ENCODE measurements at places on chromosomes 16 and 17. TPM values are rescaled to one million over a fixed set of nuclear protein-coding genes. Genes with fewer than 3 reads are reported as not detected.
A peak's percentile ranks its signal among the peaks of the same experiment; 100 is the strongest.

DNA sequence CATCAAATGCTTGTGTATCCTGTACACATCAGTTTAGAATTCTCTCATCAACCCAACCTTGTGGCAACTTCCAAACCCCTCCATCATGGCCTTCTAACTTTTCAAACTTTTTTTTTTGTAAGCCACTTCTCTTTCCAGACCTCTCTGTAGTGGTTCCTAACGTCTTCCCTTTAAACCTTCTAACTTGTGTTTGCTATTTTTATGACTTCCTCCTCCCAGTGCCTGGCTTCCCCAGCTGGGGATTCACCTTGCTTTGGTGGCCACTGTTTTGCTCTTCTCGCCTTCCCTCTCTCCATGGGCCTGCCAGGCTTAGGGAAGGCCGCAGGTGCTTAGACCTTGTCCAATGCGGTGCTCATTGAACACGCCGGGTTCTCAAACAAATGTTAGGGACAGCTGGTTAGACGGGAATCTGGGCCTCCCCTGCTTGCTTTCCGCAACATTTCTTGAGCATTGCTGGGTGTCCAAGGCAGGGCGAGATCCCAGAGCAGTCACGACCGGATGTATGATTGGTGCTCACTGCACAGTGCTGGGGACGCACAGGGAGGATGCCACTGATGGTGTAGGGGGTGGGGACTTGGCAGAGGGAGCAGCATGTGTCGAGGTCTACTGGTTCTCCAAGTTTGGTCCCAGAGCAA lies 1.1 kb upstream of the XYLT2 start:
- ATAC-seq: no peak

- ATAC-seq: no peak
Observed at GRCh38 chr16:66135421-66135831, 231.1 kb upstream of the CDH5 start.

DNA sequence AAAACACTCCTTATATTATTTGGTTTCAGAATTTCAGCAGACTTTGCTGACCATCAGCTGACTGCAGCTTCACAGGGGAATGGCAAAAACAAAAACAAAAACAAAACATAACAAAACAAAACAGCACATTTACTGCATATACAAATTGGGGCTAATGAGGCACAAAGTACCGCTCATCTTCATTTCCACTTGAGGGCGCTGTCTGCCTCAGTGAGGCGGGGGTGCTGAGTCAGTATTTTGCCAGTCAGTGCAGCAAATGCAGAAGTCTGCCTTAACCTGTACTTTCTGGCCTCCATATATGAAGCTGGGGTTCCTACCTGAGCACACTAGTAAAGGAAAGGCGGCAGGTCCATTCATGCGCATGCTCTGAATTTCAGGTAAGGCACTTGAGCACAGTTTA lies 13.5 kb upstream of the DYNLRB2 start:
- peak; percentile 72 for ATAC-seq

- no peak for ATAC-seq
Observed at GRCh38 chr17:2695243-2695960, 16.2 kb downstream of the CLUH start.

DNA sequence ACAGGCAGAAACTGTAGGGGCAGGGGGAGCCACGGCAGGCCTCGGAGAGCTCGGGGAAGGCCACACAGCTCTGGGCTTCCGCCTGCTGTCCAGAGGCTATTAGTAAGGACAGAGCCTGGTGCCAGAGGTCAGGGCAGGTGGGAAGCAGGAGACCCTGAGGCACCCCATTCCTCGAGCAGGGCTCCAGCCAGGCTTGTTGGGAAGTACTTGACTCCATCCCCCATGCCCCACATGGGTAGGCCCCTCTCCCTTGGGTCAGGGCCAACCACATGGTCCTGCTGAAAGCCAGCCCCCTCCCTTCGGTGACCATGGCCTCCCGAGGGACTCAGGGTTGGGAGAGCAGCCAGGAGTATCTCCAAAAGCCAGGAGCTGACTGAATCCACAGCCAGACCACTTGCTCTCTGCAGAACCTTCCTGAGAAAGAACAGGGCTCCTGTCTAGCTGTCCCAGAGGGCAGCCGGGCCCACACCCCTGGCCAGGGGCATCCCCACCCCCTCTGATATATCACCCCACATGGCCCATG lies 17.4 kb upstream of the MPRIP start:
- ATAC-seq: no peak

GRCh38 chr17:40905370-40905769 lies 20.3 kb upstream of the KRT20 start:
- ATAC-seq: no peak

DNA sequence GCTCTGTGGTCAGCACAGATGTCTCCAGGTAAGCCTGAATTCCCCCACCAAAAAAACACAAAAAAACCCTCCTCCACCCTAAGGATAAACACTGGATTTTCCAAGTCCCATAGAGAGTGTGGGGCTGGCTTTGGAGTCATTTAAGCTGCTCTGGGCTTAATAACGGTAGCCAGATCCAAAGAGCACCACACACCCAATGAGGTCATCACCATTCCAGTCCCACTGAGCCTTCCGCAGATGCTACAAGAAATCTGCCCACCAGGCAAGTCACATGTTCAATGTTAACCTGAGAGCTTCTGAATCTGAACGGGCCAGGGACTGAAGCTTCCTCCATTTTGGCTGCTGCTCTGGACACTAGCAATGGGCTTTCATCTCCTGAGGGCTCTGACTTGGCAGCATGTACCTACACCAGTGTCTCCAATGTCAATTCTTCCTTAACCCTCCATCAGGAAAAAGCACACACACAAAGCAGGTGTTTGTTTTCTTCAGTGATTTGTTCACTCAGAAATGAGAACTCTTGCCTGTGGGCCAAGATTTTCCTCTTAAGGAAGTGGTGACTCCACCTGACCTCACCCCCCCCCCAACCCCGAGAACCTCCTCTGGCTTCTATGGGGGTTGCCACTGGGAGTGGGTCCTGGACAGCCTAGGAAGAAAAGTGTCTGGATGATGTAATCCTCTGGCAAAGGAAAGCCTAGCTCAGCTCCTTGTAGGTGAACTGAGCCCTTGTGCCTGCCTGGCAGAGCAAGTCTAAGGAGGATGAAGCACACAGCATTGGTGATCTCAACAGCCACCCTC lies 220.1 kb downstream of the FOXL1 start:
- ATAC-seq: no peak

GRCh38 chr17:31789707-31790505 lies 69.1 kb downstream of the COPRS start:
- no peak for ATAC-seq

- ATAC-seq: peak; percentile 82
Observed at GRCh38 chr17:76868176-76868668, at the start of gene MGAT5B. Gene MGAT5B, plus strand, starts transcription at chr17:76868404. Its CDS starts 626 bp downstream, at chr17:76869030.

DNA sequence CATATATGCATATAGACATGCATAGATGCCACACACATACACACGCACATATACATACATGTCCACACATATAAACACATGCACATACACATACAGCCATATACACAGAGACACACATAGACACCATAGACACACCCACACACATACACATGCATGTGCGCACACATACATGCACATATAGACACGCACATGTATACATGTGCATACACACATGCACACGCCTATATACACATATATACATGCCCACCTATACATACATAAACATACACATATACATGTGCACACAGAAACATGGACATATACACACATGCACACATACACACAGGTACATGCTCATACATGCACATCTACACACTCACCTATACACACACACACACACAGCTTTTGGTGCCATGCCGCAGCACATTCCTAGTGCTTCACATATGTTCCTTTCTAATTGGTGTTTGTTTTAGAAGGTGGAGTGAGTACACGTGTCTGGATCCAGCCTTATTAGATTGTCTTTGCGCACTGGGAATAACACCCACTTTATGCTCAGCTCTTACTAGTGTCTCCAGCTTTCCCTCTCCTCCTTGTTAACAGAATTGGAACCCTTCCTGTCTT lies 198.0 kb downstream of the RPTOR start:
- no peak for ATAC-seq

- no peak for ATAC-seq
Observed at GRCh38 chr17:32527146-32527545, 40.4 kb downstream of the CDK5R1 start.

DNA sequence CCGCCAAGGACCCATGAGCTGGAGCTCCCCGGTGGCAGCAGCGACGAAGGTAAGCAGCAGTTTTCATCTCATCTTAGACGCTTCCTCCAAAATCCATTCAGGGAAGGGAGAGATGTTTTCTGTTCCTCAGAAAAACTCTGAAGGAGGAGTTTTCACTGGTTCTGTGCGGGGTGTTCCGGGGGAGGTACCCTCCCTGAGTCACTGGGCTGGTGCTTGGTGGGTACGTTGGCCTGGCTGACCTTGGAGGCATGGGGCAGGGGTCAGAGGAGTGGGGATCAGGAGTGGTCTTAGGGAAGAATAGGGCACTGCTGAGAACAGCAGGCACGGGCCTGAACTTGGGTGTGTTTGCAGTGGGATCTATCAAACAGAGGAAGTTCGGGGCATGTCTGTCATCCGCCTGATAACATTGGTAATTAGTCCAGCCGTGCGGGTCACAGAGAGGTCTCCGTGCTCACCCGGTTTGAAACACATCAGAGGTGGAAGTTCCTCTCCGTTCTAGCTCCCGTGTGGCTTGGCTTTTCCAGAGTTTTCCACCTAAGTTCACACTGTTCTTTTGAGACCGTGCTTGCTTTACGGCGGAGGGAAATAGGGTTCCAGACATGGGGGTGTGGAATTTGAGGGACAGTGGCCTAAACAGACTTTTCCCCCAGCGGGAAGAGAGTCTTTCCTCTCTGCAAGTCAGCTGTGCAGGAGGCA lies 59.6 kb upstream of the CIBAR2 start:
- peak; percentile 24 for ATAC-seq

DNA sequence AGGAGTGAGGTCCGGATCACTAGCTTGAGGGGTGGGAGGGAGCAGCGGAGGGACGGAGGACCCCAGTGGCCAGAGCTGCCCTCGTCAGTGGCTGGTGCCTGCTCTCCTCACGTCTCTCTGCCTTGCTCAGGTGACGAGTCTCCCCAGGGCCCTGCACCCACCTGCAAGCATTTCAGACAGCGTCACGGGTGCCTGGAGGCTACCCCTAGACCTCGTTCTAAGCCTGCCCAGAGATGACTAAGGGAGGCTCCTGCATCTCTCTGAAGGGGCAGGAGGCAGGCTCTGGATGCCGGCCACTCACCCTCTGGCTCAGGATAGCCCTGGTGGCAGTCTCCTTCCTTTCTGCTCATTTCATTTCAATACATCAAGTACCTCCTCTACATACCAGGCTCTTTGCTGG lies 68.8 kb downstream of the MRC2 start:
- ATAC-seq: peak; percentile 24

- no peak for ATAC-seq
Observed at GRCh38 chr16:86706726-86707125, 128.4 kb downstream of the FOXL1 start.

DNA sequence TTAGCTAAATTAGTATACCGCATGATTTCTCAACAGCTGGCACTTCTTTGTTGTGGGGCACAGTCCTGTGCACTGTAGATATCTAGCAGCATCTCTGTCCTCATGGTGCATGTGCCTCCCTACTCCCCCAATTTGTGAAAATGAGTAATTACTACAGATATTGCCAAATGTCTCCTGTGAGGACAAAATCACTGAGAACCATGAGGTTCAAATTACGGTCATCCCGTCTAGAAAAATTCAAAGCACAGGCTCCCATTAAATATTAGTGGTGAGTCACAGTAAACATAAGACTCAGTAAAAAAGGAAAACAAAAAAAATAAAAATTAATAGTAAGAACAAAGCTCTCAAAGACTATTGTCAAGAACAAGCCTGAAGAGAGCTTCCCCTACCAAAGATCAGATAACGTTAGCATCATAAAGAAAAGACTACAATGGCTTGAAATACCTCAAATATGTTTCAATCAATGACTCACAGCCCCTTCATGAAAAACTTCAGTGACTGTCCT lies 57.8 kb downstream of the STH start:
- ATAC-seq: no peak

DNA sequence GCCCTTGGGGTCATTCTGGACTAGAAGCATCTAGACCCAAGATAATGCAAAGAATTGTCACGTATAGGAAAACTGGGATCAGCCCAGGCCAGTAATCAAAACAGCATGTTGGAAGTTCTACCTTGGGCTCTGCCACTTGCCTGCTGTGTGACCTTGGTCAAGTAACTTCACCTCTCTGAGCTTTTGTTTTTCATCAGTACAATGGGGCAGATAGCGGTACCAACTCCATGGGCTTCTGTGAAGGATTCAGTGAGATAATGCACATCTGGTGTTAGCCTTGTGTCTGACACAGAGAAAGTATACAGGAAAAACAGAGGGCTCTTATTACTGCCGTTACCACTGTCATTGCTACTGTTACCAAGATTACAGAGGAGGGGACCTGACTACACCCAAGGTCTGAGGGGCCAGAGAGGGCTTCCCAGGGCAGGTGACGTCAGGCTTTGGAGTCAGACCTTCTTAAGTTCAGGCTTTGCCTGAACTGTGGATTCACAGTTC lies 24.6 kb downstream of the CMIP start:
- no peak for ATAC-seq

- peak; percentile 77 for ATAC-seq
Observed at GRCh38 chr17:82793974-82794630, 42.2 kb downstream of the TBCD start.

DNA sequence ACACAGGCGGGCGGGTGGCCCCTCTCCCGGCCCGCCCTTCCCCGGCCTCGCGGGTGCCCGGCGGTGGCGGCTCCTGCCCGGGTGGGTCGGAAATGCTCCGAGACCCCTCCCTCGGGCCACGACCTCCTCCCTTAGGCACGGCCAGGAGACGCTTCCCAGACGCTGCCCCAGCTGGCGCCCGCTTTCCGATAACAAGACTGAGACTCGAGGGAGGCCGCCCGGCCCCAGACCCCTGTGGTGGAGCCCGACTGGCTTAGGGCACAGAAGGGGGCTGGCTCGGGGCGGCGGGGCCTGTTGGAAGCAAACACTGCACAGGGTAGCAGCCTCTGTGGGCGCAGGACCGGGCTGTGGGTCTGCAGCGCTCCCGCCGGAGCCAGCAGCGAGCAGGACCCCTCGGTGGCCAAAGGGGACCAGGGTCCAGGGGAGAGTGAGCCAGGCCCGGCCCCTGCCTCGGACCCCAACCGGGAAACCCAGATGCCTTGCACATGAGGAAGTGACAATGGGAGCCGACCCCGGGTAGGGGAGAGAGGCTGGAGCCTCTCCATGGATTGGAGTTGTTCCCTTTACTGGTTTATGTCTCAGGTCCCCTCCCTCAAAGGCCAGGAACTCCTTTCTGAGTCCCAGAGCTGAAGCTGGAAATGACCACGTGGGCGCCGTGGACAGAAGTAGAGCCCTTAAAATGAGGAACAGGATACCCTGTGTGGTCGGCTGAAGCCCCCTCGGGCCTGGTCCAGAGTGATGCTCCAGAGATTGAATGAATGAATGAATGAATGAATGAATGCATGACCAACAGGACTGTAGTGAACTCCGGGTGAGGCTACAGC lies 19.8 kb upstream of the ADCY7 start:
- ATAC-seq: no peak

DNA sequence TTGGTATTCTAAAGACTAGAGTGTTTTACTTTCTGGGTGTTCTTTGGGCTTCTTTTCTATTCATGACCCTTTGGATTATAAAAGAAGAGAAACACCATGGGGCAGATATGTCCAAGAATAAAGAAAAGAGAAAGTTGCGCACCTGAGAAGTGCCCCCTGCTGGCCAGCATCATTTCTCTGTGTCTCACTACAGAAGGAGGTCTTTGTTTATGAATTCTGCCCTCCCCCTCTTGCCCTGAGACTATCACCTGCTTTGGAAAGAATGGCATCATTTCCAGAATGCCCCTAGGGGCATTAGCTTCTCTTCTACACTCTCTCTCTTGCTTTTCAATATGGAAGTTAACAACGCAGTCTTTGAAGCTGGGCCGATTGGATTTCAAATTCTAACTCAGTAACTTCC lies 45.0 kb downstream of the CDH13 start:
- no peak for ATAC-seq

Gene SEC14L1
- 25.9 TPM for total RNA-seq

Gene ST6GALNAC1
- 16.9 TPM for total RNA-seq

Gene ZMYND15
- total RNA-seq: 0.36 TPM

Gene CES5A
- total RNA-seq: not detected

Measured in esophagus mucosa (tissue), 1 donor.